ENCODE measurements at places on chromosomes 6 and 20.

GRCh38 chr6:144314003-144314485 is 28.9 kb downstream of the UTRN start:
- peak; percentile 46 for DNase-seq

GRCh38 chr6:110541701-110542309 is 65.4 kb upstream of the SLC22A16 start:
- DNase-seq: peak; percentile 34

DNA sequence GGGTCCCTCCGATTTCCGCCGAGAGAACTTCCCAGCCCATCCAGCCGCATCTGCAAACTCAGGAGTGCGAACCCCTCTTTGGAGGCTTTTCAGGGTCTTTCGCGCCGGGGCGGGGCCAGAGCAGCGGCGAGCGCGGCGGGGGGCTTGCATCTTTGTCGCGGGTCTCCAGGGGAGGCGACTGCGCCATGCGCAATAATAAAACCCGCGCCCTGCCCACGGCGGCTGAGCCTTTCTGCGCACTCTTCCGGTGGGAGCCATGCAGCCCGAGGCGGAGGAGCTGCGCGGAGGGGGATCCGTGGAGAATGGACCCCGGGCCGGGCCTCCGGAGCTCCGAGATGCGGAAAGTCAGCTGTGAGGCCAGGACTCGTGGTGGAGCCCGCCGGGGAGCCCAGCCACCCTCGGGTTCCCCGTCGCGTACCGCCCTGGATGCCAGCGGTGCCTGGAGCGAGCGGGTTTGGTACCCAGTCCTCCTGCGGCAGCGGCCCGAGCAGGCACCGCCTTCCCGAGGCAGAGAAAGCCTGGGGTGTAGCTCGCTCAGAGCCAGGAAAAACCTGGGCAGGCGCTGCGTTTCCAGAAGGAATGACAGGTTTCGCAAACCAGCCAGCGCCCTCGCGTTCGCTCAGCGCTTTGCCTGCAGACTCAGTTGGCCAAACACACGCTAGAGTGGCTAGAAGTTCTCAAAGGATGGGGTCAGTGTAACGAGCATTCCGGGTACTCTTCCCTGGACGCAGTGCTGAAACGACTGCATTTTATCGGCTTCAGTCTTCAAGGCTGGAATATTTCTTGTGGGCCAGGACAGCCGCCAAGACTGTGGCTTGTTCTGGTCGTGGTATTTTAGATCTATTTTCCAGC is 1.2 kb downstream of the AKAP12 start:
- peak; percentile 62 for DNase-seq

DNA sequence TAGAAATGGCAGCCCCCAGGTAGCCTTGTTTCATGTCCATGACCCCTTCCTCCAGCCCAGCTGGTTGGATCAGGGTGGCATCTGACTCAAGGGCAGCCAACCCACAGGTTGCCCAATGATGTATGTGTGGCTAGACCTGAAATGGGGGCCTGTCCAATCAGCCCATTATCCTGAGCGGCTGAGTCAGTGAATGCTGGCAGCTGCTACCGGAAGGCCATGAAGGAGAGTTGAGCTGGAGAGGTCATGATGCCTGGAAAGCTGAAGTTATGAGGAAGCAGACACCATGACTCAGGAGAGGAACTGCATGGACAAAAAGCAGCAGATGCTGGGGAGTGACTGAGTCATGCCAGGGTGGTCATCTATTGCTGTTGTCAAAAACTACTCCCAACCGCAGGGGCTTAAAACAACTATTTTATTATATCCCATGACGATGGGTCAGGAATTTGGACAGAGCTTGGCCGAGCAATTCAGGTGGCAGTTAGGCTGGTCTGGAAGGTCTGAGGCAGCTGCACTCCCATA is 67.3 kb downstream of the MDGA1 start:
- no peak for DNase-seq

DNA sequence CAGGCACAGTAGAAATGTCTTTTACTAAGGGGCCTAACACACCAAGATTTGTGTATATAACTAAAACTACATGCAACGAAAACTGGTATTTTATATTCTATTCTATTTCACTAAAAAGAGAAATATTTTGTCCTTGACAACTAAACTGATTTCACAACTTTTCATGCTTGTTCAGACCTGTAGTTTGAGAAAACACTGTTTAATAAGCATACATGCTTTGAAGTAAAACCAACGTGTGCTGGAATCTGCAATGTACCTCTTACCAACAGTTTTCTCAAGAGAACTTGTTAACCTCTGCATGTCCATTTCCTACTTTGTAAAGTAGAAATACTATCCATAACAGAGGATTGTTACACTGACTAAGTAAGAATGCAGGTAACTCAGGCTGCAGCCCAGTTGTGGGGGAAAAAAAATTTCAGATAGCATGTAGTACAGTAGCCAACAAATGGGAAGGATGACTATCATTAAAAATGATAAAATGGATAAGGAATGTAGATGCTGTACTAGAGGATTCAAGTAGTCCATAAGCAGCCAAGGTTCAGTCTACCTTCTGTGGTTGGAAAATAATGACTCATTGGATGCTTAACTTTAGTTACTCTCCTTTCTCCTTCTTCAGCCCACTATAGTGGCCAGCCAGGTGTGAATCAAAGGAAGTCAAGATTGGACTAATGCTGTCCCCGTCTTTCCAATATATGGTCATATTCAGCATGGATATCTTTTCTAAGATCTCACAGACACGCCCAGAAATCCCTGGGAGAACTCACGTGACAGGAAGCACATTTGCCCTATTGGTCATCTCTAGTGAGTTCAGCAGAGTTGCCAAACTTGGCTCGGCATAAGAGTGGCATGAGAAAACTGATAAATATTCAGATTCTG is 65.2 kb downstream of the HFE start:
- DNase-seq: peak; percentile 21

Measured in tongue (tissue), 3 donors.